ENCODE measurements at places on chromosomes 3 and 15.

DNA sequence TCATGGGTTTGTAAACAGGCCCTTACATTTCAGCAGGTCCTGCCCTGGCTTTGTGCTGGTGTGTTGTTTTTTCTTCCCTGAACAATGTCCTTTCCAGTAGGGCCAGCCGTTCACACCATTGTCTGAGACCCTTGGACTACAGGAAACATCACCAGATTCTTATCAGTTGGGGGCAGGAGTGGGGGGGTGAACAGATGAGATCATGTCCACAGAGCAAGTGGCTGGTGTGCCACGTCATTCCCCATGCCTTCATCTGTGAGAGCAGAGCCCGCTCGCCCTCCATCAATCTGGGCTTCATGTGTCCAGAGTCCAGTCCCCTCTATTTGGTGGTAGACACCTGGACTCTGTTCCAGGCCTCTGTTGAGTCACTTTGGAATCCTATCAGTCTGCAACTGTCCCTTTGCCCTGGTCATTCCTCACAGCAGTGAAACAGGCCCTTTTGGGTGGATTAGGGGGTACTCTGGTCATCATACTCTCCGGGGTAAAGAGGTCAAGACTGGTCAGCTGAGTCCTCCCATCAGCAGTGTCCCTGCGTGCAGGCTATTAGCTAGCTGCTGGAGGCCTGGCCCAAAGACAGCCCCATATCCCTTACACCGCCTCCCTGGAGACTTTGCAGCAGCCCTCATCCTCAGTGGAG lies 15.0 kb downstream of the SEMA3G start:
- peak; percentile 10 for DNase-seq

DNA sequence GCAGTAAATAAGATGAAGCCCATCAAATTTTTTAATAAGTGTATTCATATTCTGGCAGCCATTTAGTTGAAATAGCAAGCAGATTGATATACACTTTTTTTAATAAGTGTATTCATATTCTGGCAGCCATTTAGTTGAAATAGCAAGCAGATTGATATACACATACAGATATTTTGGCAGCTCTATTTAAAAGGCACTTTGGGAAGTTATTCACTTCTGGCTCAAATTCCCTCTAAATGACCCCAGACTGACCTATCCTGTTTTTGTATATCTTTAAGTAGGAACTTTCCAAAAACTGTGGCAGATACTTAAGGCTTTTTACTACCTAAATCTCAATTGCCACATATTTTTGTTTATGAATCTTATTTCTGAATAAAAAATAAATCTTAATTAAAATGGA lies 122.3 kb downstream of the PLD1 start:
- no peak for DNase-seq

DNA sequence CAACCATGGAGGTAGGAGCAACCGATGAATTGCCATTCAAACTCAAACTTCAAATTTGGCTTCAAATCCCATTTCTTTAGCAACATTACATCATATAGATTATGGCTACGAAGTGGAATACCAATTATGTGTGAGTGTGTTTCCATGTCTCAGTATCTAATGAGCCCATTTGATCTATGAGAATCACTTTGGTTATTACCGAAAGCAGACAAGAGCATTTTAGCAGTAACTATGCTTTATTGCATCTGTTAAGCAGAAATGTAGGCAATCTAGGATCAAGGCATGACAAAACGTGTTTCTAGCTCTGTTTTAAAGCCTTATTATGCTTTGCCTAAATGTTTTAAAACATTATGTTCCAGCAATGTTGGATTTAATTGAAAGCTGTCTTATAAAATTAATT lies 581.9 kb upstream of the TGFBR2 start:
- no peak for DNase-seq

- DNase-seq: no peak
These were observed 237.7 kb upstream of the TMC3 start for GRCh38 chr15:81611679-81612078.

DNA sequence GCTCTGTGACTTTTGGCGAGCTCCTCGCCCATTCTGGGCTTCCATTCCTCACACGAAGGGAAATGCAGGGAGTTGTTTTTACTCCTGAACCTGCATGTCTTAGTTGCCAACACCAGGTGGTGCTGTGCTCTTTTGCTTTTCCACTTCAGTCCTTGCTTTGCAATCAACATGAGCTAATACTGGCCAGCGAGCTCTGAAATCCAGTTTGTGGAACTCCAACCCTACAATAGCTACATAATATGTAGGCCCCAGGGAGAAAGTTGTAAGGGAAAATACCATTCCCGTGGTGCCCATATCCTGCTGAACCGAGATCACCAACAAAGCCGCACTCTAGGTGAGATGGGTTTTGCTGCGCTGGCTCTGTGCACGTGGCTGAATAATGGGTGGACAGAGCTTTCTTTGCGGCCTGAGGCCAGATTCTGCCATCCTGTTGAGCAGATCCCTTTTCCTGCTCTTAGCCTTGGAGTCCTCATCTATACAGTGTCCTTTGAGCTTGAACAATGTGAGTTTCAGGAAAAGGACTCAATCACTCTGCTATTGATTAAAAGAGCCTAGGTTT lies 25.0 kb downstream of the LSM3 start:
- DNase-seq: peak; percentile 75

- no peak for DNase-seq
These were observed 94.1 kb downstream of the PEX5L start for GRCh38 chr3:179942553-179943075.

DNA sequence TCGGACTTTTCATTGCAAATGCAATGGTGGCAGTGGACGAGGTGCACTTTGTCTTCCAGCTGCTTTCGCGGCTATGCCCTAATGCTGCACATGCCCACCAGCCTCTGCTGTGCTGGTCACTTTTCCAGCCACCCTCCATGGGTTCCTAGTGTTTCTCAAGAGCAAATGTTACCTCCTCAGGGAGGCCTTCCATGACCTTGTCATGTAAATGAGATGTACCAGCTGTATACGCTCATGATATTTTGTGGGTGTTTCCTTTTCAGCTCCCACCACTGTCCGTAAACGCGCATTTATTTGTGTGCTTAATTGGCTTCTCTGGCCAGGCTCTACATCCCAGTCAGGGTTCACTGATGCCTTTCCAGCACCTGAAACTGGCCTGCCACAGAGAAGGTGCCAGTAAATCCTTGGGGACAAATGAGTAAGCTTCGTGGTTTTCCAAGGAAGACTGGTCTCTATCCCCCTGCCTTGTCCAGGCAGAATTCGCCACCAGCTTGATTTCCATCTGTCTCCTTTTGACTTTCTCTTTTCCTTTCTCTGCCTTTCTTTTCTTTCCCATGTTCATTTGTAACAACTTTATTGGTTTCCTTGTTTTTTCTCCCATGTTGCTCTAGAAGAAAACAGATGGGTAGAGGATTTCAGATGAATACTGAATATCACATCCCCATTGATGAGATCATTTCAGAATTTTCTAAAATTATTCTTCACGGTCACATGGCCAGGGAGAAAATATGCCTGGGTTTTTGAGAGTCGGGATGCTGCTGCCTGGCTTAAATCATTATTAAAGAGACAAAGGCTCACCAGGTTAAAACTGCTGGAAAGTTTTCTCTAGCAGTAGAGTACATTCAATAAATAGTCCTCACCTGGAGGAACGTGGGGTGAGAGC lies 82.5 kb downstream of the CHST2 start:
- DNase-seq: no peak

DNA sequence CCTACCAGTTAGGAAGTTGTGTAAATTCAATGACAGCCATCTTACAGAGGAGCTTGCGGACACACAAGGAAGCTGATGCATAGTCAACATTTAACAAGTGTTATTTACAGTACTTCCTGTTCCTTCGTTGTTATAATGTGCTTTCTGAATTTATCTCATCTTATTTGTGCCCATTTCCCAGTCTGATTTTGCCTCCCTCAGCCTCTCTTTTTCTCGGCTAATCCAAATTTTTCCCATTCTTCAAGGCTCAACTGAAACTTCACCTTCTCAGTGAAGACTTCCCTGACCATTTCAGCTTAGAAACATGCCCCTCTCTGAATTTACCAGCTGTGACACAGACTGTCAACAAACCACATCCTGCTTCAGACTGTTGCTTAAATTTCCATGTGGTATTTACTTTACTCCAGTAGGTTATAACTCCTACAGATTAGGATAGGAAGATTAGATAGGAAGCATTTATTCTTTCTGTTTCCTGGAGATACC lies 55.7 kb upstream of the CP start:
- DNase-seq: no peak

DNA sequence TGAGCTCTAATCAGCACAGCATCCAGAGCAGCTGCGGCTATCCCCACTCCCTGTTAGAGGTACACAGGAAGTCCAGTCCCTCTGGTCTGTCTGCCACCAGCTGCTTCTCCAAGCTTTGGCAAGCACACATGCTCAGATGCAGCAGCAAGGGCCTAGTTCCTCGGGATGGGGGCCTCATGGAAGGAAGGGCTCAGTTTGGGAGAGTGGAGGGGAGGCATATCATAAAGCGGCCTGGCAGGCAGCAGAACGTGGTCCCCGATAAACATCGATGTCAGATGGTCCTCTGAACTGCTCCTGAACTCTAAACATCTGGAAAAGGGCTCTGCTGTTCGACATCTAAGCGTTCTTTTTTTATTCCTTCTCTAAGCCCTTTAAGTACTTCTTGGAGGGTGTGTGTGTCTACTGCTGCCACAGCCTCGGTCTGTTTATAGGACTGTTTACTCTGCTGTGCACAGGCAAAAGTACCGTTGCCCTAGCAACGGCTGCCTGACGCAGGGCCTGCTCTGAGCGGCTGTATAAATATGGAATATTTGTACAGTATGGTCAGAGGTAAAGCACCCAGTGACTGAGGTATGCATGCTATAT lies 74.6 kb downstream of the PRICKLE2 start:
- no peak for DNase-seq

DNA sequence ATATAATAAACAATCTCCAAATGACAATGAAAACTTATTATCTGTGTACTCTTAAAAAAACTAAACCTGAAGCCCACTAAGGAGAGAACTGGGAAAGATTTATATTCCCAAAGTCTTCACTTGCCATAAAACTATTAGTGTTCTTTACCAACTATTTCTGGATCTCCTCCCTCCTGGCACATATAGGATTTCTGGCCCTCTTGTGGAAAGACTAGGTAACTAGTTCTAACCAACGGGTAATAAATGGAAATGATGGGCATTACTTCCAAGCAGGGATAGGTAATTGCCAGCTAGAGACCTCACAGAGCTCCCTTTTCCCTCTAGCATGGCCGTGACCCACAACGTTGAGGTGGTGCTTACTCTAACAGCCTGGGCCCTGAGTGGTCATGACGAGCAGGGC lies 110.1 kb downstream of the DNAH12 start:
- DNase-seq: peak; percentile 40

DNA sequence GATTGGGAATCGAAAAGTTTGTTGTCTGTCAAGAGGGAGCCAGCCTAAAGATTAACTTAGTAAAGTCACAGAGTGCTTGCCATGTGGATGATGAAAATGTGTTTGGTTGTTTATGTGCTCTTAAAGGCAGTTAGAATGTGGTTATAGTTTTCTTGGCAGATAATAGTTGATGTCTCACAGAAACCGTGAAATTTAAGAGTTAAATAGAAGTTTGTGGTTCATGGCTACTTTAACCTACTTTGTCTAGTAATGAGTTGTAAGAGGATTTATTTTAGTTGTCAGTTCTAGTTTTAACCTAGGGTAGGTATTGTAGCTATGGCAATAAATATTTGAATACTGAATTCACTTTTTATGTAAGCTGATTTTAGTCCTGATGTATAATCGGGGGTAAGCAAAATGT lies 36.4 kb upstream of the EIF3J start:
- DNase-seq: no peak

- DNase-seq: no peak
These were observed 232.4 kb upstream of the WNT5A start for GRCh38 chr3:55719508-55719907.

DNA sequence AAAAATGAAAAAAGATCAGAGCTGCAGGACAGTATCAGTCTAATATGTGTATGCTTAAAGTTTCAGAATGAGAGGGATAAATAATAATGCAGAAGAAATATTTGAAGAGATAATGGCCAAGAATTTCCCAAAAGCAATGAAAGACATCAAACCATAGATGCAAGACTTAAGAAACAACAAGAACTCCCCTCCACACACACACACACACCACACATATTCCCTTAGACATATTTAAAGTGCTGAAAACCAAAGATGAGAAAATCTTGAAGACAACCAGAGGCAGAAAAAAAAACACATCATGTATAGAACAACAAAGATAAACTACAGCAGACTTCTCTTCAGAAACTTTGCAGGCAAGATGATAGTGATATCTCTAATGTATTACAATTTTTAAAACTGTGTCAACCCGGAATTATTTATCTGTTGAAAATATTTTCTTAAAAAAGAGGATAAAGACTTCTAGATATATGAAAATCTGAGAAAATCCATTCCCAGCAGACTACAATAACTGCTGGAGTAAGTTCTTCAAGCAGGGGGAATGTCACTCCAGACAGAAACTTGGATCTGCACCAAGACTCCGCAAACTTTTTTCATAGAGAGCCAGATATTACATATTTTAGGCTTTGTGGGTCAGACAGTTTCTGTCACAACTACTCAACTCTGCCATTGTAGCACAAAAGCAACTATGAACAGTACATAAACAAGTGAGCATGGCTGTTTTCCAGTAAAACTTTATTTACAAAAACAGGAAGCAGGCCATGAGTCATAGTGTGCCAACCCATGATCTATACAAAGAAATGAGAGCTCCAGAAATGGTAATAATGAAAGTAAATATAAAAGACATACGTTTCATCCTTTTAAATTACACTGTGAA lies 223.4 kb upstream of the CGNL1 start:
- no peak for DNase-seq

- no peak for DNase-seq
These were observed 2.8 kb downstream of the GLCE start for GRCh38 chr15:69163141-69163669.

- no peak for DNase-seq
These were observed 4.9 kb upstream of the TP63 start for GRCh38 chr3:189626286-189626685.

- no peak for DNase-seq
These were observed 271.0 kb downstream of the GABRG3 start for GRCh38 chr15:27241943-27242342.

GRCh38 chr15:37124331-37124730 lies 24.0 kb upstream of the MEIS2 start:
- DNase-seq: no peak

DNA sequence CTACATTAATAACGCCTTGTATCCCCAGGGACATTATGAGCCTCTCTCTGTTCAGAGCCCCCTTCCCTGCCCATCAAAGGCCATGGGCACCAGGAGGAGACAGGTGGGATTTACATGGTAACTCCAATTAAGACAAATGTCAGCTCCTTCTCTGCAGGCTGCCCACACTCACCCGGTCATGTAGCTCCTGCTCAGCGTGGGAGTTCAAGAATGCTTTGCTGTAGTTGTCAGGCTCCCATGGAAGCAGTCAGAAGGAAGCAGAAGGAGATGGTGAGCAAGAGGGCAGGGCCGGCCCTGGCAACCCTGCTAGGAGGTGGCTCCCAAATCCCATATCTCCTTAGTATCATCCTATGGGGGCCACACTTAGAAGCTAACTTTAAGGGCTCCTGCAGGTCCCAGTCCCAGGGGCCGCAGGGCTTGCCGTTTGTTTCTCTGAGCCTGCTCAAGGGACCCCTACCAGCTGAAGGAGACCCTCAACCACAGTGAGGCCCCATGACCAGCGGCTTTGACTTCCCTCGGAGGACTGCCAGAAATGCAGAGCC lies 218.4 kb upstream of the TLE3 start:
- DNase-seq: no peak

GRCh38 chr3:105511031-105511430 lies 144.3 kb downstream of the ALCAM start:
- DNase-seq: no peak
